ENCODE measurements at places on chromosomes 11 and 22.

- peak; percentile 29 for DNase-seq
Measured at GRCh38 chr11:112219476-112220232, 6.6 kb upstream of the PTS start.

GRCh38 chr22:44369293-44369661 lies 56.5 kb upstream of the SHISAL1 start:
- DNase-seq: no peak

DNA sequence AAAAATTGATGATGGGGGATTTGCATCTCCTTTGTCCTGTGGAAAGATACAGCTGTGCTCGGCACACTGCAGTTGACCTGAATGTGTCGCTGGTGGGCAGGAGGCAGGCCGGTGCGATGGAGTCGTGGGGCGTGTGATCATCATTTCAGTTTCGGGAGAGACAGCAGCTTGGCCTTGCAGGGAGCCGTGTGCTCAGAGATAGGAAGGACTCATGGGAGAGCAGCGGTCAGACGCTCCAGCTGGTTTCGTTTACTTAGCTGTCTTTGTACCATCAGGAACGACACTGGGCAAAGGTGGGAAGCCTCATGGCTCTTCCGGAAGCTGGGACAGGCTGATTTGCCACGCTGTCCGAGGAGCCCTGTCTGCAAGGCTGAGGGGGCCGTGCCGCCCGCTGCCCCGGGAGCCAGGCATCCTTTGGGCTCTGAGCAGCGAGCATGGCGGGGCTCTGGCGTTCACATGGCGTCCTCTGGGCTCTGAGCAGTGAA lies 32.7 kb downstream of the GRAMD4 start:
- peak; percentile 19 for DNase-seq

DNA sequence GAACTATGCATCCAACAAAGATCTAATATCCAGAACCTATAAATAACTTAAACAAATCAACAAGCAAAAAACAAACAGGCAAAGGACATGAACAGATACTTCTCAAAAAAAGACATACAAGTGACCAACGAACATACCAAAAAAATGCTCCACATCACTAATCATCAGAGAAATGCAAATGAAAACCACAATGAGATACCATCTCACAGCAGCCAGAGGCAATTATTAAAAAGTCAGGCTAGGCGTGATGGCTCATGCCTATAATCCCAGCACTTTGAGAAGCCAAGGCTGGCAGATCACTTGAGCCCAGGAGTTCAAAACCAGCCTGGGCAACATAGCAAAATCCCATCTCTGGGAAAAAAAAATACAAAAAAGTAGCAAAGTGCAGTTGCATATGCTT lies 10.7 kb downstream of the SAA4 start:
- no peak for DNase-seq

DNA sequence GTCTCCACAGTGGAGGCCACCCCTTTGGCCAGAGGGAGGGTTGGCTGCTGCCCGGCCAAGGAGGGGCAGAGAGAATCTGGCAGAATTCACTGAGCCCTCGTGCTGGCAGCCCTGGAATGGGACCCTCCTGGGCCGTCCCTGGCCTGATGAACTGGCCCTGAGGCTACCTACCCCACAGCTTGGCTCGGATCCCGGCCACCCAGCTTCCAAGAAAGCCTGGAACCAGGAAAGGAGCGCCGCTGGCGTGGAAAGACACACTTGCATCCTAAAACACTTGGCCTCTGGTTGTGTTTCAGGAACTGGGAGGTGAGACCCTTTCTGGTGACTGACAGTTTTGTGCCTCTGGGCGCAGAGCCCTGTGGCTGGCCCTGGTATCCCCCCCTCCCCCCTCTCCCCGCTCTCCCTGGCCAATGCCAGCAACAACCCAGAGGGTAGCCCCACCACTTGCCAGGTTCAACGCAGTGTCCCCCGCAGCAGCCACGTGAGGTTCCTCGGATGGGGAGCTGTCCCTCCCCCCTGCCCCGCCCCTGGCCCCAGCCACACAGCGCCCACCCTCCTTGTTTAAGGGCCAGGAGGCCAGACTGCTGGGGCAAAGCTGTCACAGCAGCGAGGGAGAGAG lies 693 bp downstream of the NFAM1 start:
- DNase-seq: no peak

- DNase-seq: no peak
Measured at GRCh38 chr11:131998020-131998419, 627.6 kb downstream of the NTM start.

Measured in NCI-H2029 (cell line).